Activated CD8-positive, alpha-beta memory T cell treated with anti-CD3 and anti-CD28 coated beads, Interleukin-2, amount 10 ng/mL, durations not matched to agents 7 days and 5 days (primary cell): ENCODE measurements at places on chromosomes 4 and X. TPM values are rescaled to one million over a fixed set of nuclear protein-coding genes. Genes with fewer than 3 reads are reported as not detected.

DNA sequence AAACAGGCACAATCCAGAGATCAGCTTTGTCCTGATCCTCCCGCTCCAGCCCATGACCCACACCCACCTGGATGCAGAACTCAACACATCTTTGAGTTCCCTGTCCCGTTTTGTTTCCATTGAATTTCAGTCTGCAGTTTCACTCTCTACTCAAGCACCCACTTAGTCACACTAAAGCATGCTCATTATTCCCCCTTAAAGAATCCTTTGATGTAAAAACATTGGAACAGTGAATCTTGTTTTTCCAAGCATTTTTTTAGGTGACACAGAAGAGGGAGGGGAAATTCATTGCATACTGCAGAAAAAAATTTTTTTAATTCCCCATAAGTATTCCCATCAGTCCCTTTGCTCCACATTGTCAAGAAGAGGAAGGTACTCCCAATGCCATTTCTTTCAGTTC, 249.7 kb upstream of the TTC29 start:
- no peak for DNase-seq

DNA sequence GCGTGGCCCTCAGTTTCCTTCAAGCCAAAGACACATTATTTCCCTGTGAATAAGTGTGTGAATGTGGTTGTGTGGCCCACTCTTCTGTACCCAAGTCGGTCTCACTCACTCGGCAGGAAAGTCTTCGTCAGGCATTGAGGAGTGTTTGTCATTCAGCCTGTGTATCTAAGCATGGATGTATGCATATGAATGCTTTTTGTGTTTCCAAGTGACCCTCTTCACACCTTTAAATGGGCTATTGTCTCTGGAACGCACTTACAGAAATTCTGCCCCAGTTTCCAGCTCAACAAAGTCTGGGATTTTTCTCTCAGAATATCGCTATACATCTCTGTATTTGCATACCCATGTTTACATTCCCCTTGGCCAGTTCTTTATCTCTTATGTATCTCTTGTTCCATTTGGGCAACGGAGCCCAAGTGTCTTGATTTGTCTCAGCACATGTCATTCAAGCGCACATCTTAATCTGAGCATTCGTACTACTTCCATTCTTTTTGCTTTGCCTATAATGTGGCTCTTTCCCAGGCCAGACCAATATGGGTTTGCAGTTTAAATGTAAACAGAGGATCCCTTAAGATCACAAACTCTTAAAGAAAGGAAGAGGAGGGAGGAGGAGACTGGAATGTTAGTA, 4.8 kb downstream of the BCOR start:
- DNase-seq = no peak

DNA sequence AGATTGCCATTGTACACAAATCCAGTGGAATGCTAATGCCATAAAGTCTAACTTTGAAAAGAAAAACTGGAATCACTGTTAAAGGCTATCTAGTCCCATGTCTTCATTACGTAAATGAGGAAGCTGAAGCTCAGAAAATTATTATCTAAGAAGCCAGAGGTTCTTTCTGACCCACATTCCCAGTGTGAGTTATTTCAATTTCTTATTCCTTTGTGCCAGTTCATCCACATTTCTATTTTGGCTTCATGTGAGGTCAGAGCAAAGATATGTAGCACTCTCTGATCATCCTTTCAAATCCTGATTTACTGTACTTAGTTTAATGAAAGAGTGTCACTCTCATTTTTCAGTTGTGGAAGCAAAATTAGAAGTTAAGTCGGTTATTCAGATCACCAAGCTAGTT, 24.6 kb upstream of the NWD2 start:
- DNase-seq = no peak

- peak; percentile 41 for DNase-seq
These were observed 355 bp downstream of the SCML1 start for GRCh38 chrX:17737710-17737985.

The PPID gene
- total RNA-seq = 39.4 TPM
